ENCODE measurements at places on chromosomes 5 and 9.

DNA sequence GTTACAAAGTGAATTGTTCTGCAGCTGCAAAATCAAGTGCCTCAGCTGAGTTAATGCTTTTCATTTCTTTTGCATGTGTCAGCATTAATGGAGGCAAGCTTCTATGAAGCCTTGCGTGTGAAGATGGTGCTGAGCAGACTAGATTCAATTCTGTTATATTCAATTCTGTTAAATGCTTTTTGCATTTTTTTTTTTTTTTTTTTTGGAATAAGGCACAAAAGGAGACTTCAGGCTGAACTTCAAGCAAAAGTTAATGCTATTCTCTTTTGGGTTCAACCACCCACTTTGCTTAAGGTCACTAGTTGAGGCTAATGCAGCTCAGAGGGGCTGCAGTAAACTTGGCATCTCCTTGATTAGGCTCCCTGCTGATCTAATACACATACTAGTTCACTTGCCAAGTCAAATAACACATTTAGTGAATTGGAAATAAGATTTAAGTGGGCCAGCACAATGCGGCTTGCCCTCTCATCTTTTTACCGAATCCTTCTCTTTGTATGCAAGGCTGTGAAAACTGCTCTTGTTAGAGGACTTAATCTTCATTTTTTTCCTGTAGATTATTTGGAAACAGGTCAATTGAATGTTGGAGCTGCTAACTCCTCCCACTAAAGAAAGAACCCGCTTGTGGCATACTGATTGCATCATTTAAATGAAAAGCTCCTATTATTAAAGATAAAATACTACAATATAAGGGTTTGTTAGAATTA, 1020.2 kb downstream of the NR2F1-AS1 start:
- no peak for DNase-seq

GRCh38 chr9:93126825-93127368, 7.2 kb downstream of the NINJ1 start:
- DNase-seq = no peak

GRCh38 chr5:103366918-103367549, 108.5 kb downstream of the MACIR start:
- DNase-seq = no peak

GRCh38 chr5:39314591-39314990, 49.7 kb downstream of the C9 start:
- no peak for DNase-seq

DNA sequence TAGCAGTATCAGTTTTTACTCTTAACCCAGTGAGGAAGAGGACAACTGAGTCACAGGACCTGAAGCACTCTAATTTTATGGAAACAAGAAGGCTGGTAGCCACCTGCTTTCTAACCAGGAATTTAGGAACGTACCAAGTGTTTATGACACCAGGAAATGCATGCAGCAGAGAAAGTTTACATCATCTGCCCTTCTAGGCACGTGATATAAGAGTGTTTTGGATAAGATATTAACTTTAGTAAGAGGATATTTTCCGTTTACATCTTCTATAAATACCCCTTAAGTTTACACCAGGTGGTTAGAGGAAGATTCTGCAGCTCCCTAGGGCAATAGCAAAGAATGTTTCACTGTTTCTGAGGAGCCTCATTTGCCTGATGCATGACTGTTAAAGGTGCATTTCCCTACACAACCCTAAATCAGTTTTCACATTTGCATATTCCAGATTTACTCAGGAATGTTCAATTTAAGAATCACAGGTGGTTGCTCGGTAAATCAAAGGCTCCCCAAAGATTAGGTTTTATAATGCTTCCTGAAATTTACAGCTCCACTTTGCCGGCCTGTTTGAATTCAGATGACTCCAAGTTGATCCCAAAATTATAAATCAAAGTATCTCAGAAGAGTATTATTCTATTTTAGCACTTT, 1.8 kb downstream of the TSC1 start:
- no peak for DNase-seq

GRCh38 chr9:133603135-133603927, 5.9 kb downstream of the FAM163B start:
- no peak for DNase-seq

- no peak for DNase-seq
Observed at GRCh38 chr9:36833954-36834353, 200.1 kb downstream of the PAX5 start.

DNA sequence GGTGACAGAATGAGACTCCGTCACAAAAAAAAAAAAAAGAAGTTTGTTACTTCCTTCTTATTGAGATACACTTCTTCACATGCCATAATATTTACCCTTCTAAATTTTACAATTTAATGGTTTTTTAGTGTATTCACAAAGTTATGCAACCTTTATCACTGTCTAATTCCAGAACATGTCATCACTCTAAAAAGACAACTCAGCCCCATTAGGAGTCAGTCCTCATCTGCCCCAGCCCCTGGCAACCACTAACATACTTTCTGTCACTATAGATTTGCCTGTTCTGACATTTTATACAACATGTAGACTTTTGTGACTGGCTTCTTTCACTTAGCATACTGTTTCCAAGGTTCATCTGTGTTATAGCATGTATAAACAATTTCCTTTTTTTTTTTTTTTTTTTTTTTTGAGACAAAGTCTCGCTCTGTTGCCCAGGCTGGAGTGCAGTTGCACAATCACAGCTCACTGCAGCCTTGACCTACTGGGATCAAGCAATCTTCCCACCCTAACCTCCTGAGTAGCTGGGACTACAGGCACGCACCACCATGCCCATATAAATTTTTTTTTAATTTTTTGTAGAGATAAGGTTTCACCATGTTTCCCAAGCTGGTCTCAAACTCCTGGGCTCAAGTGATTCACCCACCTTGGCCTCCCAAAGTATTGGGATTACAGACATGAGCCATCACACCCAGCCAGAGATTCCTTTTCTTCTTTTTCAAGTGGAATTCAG, 18.0 kb downstream of the AQP3 start:
- DNase-seq = no peak

- DNase-seq = no peak
Observed at GRCh38 chr9:91727316-91727861, 222.6 kb downstream of the ROR2 start.

DNA sequence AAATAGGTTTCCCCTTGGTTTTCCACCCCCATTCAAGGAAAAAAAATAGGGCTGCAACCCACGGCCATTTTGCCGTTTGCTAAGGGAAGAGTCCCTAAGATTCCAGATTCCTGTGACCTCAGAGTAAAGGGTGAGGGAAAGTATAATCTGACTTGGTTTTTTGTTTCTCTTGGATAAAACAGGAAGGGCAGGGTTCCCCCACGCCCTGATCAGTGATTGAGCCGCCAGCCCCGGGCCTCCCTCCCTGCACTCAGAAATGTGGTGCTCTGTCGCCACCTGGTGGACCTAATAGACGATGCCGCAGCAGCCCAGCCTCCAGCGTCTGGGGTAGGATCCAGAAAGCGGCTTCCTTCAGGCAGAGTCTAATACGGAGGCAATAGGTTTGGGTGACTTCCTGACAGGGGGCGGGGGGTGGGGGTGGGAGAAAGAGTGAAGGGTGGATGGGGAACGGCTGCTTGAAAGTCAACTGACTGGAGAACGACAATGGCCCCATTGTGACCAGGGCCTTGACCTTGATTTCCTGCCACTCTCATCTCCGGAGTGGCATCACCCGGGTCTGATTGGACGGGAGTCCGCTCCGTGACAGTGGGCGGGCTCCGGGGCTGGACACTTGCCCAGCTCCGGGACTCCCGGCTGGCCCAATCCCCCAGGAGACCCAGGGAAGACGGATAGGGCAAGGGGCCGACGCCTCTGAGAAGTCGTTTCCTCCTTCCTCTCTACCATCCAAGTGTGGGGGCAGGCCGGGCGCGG, 17.8 kb upstream of the CYSTM1 start:
- DNase-seq = peak; percentile 40

DNA sequence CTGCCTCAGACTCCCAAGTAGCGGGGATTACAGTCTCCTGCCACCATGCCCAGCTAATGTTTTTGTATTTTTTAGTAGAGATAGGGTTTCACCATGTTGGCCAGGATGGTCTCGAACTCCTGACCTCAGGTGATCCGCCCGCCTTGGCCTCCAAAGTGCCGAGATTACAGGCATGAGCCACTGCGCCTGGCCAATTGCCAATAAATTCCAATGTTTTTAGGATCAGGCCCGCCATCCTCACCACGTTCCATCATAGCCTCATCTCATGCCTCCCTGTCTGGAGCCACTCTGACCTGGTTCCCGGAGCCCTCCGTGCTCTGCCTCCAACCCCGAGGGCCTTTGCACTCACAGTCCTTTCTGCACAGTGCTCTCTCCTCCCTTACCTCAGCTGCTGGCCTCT, 71.5 kb upstream of the RAPGEF1 start:
- DNase-seq = no peak

GRCh38 chr9:30661925-30662324, 1722.5 kb upstream of the ACO1 start:
- DNase-seq = no peak

DNA sequence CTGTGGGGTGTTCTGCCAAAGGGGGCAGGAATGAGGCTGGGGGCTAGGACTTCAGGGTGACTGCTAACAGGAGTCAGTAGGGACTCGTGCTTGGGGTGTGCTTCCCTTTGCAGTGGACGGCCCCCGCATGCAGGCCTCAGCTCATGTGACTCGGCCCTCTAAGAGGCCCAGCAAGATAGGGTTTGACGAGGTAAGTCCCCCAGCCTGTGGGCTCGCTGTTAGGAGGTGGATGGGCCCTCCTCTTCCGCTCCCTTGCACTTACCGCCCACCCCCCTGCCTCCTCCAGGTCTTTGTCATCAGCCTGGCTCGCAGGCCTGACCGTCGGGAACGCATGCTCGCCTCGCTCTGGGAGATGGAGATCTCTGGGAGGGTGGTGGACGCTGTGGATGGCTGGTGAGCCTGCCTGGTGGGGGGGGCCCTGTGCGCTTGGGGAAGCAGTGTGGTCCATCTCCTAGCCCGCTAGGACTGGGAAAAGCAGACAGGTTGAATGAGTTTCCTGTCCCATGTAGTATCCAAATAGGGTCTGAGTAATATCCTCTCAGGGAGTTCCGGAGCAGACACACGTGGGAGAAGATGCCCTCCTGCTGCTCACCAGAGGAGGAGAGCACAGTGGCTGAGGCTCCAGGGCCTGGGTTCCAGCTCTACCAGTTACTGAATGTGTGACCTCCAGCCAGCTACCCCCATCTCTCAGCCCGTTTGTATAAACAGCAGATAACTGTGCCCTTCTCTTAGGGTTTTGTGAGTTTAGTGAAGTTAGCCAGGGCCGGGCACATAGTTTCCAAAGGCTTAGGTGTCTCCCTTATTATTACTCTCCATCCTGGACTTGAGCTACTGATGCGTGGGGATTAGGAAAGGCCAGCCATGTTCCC, 8.2 kb downstream of the CERCAM start:
- DNase-seq = no peak

DNA sequence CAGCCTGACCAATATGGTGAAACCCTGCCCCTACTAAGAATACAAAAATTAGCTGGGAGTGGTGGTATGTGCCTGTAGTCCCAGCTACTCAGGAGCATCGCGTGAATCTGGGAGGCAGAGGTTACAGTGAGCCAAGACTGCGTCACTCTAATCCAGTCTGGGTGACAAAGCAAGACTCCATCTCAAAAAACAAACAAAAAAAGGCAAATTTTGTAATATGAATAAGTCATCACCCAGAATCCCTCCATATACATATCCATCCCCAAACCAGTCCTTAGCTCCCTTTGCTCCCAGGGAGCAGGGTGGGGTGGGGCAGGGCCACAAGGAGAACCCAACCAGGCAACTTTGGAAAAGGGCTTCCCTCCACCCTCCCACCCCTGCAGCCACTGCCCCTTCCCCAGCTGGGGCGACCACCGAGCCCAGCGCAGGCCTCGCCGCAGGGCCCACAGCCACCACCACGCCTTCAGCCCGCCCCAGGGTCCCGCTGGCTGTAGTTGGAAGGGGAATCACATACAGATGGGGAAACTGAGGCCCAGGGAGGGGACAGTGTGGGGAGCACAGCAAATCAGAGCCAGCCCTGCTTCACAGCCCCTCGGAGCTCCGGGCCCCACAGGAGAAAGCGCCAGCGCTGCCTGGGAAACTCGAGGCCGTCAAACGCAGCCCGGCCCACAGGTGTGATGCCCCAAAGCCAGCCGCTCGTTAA, 7.8 kb downstream of the NOTCH1 start:
- no peak for DNase-seq

DNA sequence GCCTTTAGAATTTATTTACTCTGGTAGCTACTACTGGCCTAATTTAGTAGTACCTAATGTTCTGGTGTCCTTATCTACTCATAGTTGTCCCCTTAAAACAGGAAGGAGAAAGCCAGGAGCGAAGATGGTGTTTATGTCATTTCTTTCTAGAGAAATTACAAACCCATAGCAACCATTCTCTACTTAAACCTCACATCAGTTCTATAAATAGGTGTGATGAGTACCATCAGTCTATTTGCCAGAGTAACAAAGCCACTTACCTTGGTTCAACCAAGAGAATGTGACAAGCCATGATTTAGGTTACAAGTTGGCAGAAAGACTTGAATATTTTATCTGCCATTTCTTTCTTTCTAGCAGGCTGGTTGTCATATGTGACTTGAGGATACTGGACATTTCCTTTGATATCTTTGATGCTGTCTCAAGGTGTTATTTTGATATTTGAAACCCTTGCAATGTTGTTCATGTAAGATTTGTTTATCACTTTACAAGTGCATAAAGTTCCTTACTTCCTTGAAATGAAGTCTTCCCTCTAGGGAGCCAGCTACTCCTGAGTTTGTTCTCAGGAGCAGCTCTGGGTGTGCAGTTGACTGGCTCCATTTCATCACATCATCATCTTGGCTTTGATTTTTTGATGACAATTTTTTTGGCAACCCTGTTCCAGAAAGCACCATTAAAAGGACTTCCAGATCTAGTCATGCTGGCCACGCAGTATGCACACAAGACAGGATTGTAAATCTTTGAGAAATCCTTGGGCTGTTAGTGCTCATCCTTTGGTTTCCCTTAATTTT, 286.8 kb downstream of the ARHGAP26 start:
- DNase-seq = no peak

GRCh38 chr5:66828548-66829357, 232.6 kb downstream of the MAST4 start:
- peak; percentile 37 for DNase-seq

DNA sequence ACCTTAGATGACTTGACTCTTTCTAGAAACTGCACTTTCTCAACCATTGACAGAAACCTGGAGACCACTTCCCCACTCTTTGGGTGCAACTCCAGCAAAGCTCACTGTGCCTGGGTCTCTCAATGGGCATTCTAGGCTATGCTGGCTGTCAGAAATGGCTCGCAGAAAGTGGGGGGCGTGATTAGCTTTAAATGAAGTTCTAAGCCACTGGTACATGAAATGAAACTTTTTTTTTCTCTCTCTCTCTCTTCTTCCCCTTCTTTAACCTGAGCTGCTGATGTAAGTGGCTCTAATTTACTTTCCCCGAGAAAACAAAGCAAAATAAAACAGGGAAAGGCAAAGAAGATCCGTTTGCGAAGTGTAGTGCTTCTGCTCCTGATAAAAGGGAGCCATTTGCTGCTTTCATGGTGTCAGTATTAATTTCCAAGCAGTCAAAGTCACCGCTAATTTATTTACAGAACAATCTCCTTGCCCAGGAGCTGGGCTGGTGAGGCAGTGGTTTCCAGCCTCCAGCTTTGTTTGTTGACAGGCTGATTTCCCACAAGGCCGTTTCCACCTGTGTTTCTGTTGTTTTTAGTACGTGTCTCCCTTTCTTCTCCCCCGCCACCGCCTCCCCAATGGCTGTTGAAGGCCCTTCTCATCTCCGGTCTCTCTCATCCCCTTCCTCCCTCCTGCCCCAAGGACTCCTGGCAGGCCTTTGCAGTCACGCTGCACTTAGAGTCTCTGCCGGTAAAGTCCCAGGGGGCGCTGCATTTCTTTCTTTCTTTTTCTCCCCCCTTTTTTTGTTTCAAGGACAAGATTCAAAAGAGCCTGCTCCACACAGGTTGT, 422.9 kb downstream of the EBF1 start:
- DNase-seq = no peak

GRCh38 chr9:127876026-127876763, 1.3 kb downstream of the AK1 start:
- DNase-seq = no peak

- DNase-seq = no peak
Observed at GRCh38 chr5:28473531-28474107, 1435.2 kb upstream of the CDH9 start.
